Right cardiac atrium (tissue), 5 donors: ENCODE measurements at places on chromosomes 6 and 20. TPM values are rescaled to one million over a fixed set of nuclear protein-coding genes. Genes with fewer than 3 reads are reported as not detected.

Gene FAM184A
- 1.8 TPM for total RNA-seq

Gene SLCO4A1
- 4.1 TPM for total RNA-seq

Gene NKX2-2
- not detected for total RNA-seq

Gene CLIC5
- total RNA-seq: 115 TPM

Gene DNAH8
- total RNA-seq: not detected

Gene HCK
- 8.2 TPM for total RNA-seq

Gene NR2E1
- not detected for total RNA-seq

Gene CDH26
- total RNA-seq: 1.7 TPM

Gene PACRG
- total RNA-seq: 3.9 TPM

Gene NFYA
- total RNA-seq: 11.0 TPM

Gene IMPG1
- total RNA-seq: not detected

Gene VNN1
- 0.80 TPM for total RNA-seq
